ENCODE measurements at places on chromosomes 4 and X.

DNA sequence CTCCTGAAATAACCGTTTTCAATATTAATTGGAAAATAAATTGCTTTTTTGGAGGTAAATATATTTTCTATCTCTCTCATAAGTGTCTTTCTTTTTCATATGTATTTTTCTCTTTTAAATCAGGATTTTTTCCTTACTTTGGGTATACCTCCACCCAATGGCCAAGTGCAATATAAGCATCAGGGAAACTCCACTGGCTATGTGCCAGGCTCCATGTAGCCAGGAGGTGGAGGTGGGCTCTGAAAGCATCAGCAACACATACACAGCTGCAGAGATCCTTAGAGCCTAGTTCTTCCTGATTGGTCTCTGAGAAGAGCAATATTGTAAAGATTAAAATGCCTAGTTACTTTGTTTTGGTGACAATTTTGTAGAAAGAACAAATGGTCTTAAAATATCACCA is 3.4 kb downstream of the GABRA2 start:
- no peak for DNase-seq

- no peak for DNase-seq
These were observed 29.2 kb downstream of the PRRG1 start for GRCh38 chrX:37378404-37378803.

GRCh38 chr4:172311682-172312081 is 498.5 kb downstream of the GALNTL6 start:
- no peak for DNase-seq

- no peak for DNase-seq
These were observed 1.3 kb upstream of the CXorf65 start for GRCh38 chrX:71107762-71108360.

DNA sequence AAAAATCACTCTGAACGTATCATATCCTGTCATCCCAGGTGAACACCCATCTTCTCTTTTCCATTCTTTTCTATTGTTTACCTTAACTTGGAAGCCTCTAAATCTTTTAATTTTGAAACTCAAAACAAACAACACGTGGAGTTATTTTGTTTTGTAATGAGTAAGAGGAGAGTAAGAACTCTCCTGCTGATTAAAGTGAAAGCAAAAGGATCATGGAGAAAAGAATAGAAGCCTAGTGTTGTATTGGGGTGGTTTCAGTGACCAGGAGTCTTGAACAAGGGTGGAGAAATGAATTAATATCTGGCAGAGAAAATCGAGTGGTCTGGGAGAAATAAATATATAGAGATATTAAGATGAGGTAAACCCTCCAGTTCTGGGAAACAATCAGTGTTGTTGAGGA is 237.4 kb upstream of the UGT8 start:
- no peak for DNase-seq

GRCh38 chrX:8864161-8864560 is 63.0 kb upstream of the FAM9A start:
- no peak for DNase-seq

DNA sequence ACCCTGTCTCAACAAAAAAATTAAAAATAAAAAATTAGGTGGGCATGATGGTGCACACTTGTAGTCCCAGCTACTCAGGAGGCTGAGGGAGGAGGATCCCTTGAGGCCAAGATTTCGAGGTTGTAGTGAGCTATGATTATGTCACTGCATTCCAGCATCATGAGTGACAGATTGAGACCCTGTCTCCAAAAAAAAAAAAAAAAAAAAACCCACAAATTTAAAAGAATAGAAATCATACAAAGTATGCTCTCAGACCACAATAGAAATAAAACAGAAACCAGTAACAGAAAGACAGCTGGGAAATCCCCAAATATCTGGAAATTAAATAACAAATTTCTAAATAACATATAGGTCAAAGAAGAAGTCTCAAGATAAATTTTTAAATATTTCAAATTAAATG is 81.0 kb upstream of the HUWE1 start:
- DNase-seq = no peak

GRCh38 chr4:15428611-15429010 is 778 bp downstream of the C1QTNF7 start:
- no peak for DNase-seq

GRCh38 chr4:158809611-158810486 is 41.0 kb downstream of the FNIP2 start:
- peak; percentile 23 for DNase-seq

- DNase-seq = no peak
These were observed 92.6 kb downstream of the TSPAN5 start for GRCh38 chr4:98565681-98566301.

- DNase-seq = no peak
These were observed 184.9 kb upstream of the DKK2 start for GRCh38 chr4:107220976-107221375.

- peak; percentile 7 for DNase-seq
These were observed 186.6 kb upstream of the MAOA start for GRCh38 chrX:43469391-43470054.
